ENCODE measurements at places on chromosomes 12 and 14.

GRCh38 chr12:1309613-1310012 is 284.8 kb downstream of the FBXL14 start:
- DNase-seq = no peak

- DNase-seq = no peak
These were observed 150.5 kb upstream of the KRR1 start for GRCh38 chr12:75661908-75662307.

- no peak for DNase-seq
These were observed 341.0 kb upstream of the FKBP4 start for GRCh38 chr12:2453761-2454090.

- no peak for DNase-seq
These were observed 39.8 kb upstream of the EID3 start for GRCh38 chr12:104263580-104264358.

DNA sequence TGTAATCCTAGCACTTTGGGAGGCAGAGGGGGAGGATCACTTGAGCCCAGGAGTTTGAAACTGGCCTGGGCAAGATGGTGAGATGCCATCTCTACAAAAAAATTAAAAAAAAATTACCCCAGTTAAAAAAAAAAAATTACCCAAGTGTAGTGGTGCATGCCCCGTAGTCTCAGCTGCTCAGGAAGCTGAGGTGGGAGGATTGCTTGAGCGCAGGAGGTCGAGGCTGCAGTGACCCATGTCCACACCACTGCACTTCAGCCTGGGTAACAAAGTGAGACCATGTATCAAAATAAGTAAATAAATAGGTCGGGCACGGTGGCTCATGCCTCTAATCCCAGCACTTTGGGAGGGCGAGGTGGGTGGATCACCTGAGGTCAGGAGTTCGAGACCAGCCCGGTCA is 128.8 kb downstream of the VRK1 start:
- DNase-seq = no peak

DNA sequence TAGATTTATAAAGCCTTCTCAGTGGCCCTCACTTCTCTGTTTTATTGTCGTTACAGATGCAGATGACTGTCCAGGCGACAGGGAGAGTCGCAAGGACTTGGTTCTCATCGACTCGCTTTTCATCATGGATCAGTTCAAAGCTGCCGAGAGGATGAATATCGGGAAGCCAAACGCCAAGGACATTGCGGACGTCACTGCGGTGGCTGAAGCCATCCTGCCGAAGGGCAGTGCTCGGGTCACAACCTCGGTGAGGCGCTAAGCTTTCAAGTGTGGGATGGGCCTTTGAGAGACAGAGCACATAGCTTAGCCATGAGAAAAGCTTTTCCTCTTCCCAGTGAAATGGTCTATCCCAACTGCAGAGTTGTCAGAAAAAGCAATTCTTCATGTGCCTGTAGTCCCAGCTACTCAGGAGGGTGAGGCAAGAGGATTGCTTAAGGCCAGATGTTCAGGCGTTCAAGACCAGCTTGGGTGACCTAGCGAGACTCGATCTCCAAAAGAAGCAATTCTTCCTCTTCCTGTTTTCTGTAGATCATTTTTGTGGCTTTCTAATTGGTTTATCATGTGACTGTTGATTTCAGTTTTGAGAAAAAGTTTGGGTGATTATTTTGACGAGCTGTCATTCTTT is 56.4 kb downstream of the EP400 start:
- no peak for DNase-seq

All from left renal pelvis (tissue), 4 donors.